Osteocyte (in vitro differentiated cells): ENCODE measurements at places on chromosomes 16 and 17.

- DNase-seq: peak; percentile 67
Measured at GRCh38 chr17:15900871-15901270, 44.1 kb upstream of the ADORA2B start.

DNA sequence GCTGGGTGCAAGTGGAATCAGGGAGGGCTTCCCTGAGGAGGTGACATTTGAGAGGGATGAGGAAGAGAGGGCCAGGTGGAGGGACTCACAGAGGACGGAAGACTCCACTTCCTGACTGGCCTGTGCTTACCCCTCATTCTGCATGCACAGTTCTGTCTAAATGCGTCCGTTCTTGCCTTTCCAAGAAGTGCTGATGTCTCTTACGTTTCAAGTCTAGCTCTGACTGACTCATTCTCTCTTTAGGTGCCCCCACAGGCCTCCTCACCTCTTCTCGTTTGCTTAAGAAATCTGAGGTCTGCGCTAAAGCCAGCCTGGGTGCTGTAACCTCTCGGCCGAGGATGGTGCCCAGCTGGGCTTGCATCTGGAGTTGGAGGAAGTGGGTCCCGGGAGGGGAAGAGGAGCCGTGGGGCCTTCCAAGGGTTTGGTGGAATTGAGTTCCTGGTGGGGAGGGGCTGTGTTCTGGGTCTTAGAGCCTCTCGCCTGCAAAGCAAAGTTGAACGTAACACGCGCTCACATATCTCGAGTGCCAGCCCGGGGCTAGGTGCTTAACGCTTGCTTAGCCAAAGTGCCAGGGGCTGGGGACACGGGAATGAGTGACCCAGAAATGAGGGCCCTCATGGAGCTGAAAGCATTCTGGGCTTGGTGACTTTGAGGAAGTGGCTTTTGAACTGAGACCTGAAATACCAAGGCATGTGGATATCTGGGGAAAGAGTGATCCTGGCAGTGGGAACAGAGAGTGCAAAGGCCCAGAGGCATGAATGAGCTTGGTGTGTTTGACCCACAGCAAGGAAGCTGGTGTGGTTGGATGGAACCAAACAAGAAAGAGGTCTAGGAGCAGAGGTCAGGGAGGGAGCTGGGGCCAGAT, 4.8 kb downstream of the IL4R start:
- DNase-seq: no peak

- peak; percentile 91 for DNase-seq
Measured at GRCh38 chr17:45132320-45132571, at the start of gene PLCD3. Gene PLCD3, minus strand, starts transcription at chr17:45132515. Its CDS starts 105 bp downstream, at chr17:45132410.

- DNase-seq: peak; percentile 89
Measured at GRCh38 chr17:66191593-66192377, at the start of gene CEP112. Gene CEP112, minus strand, starts transcription at chr17:66192133.

DNA sequence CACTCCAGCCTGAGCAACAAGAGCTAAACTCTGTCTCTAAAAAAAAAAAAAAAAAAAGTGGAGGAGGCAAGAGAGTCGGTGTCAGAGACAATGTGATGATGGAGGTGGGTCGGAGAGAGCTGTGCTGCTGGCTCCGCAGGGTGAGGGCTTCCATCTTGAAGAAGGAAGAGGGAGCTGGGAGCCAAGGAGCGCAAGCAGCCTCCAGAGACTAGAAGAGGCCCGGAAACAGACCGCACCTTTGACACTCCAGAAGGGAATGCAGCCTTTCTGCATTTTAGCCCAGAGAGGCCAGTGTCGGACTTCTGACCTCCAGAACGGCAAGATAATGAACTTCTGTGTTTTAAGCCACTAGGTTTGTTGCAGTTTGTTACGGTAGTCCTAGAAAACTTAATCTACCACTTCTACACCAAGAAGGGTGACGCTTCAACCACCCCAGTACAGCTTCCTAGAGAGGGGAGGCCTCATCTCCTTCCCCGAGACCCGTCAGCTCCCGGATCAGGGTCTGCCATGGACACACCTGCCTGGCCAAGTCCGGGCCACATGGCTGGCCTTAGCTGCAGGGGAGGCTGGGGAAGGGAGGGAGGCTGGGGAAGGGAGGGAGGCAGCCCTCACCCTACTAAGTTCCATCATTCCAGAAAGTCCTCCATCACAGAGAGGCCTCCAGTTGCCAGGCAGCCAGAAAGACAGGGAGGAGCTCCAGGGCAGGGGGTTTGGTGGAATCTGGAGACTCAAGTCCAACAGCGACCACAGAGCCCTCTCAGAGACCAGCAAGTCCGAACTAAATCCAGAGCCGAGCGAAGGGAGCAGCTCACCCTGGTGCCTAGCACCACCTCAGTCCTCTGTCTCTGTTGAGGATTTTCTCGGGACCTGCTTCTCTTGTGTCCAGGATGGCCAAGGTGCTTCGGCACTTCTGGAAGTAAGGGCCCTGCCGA, 13.2 kb upstream of the RBFOX3 start:
- DNase-seq: peak; percentile 65

GRCh38 chr16:16982614-16983013, 488.1 kb downstream of the XYLT1 start:
- DNase-seq: no peak

GRCh38 chr17:6098823-6099180, 28.6 kb downstream of the WSCD1 start:
- no peak for DNase-seq

DNA sequence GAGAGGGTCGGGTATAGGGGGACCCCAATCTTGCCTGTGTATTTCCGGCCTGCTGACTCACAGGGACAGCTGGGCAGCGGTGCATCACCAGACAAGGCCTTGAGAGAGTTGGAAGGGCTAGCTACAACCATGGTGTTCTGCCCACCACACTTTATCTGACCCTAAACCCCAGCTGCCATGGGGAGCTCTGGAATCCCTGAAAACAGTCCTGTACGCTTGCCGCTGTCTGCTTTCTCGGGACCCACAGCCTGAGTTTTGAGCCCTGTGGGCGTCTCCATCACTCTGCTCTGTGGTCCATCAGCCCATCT, 100.4 kb upstream of the GSE1 start:
- no peak for DNase-seq

DNA sequence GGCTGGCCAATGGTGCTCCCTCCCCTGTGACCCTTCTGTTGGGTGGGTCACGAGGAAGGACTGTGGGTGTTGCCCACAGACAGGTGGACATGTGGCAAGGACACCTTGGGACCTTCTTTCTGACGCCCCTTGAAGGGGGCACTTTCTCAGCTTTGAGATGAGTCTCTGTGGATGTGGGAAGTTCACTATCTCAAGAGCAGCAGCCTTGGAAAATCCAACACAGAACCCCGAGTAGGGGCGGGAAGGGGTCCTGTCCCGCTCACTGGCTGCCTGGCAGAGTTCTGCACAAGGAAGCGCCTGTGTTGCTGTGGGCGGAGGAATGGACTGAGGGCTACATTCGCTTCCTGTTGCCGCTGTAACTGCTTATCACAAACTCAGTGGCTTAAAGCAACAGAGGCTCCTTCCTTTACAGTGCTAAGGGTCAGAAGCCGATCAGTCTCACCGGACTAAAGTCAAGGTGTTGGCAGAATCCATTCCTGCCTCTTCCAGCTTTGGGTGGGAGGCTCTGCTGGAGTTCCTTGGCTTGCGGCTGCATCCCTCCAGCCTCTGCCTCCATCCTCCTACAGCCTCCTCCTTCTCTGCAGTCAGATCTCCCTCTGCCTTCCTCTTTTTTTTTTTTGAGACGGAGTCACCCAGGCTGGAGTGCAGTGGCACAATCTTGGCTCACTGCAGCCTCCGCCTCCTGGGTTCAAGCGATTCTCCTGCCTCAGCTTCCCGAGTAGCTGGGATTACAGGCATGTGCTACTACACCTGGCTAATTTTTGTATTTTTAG, 305.2 kb downstream of the SEC14L1 start:
- DNase-seq: no peak

DNA sequence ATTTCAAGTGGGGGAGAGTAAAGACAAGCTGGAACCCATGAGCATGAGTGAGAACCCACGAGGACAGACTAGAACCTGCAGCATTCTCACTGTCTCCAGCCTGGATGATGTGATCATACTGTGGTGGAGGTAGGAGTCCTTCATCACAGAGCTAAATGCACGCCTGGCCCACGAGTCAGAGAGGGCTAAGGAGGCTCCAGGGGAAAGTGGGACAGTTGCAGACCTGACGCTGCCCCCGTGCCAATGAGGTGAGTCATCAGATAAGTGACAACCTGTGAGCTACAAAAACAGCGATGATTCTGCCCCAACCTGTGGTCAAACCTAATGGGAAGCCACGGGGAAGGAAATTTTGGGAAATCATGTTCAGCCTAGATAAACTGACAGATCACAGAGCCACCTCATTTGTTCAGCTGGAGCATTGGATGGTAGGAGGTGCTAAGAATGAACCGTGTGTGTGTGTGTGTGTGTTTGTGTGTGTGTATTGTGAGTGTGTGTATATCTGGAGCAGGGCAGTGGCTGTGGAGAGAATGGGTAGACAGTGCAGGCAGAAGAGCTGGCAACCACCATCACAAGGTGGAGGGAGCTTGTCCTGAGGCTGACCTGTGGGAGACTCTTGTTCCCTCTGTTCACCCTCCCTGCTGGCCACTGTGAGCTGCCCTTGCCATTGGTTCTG, 131.8 kb downstream of the UTP18 start:
- no peak for DNase-seq

DNA sequence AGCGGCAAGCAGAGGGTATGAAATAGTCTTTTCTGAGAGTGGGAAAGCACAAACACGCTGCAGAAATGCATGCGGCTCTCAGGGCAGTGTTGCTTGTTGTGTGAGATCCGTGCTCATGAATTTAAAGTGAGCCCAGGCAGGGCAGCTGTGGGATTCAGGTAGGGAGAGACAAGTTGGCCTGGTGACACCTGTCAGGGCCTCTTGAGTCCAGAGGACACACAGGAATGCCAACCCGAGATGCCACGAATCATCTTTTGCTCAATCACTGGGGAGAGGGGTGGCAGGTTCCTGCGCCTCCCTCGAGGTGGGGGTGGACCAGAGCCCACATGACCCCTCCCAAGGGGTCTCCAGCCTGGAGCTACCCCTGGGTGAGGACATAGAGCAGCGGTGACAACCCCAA, 211.9 kb downstream of the GSG1L start:
- no peak for DNase-seq

GRCh38 chr16:1963806-1964505, 670 bp downstream of the RPS2 start:
- DNase-seq: no peak

- DNase-seq: no peak
Measured at GRCh38 chr16:23682181-23682580, 3.5 kb downstream of the PLK1 start.

- DNase-seq: no peak
Measured at GRCh38 chr17:1890758-1891450, 61.1 kb downstream of the RPA1 start.

GRCh38 chr17:82143333-82143732, 45.3 kb upstream of the FASN start:
- DNase-seq: no peak

- no peak for DNase-seq
Measured at GRCh38 chr16:10266809-10267208, 84.6 kb upstream of the GRIN2A start.

GRCh38 chr17:2721603-2722002, 10.0 kb upstream of the CLUH start:
- DNase-seq: no peak

GRCh38 chr16:14357328-14357727, 272.7 kb downstream of the PARN start:
- no peak for DNase-seq

- DNase-seq: no peak
Measured at GRCh38 chr16:85800321-85800669, 800 bp downstream of the COX4I1 start.

DNA sequence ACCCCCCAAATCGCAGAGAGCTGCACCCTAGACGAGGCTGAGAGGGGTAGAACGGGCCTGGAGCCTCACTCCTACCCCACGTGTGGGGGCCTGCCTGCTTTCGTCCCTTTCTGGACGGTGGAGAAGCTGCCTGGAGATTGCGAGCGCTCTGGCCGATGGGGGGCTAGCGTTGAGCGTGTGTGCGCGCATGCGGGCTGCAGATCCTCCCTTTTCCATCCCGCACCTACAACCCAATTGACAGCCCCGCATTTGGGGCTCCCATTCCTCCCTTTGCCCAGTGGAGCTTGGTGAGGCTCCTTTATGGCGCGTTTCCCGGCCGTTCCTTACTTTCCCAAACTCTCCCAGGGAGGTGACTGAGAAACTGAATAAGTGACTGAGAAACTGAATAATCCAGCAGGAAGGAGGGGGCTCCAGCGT, 907 bp upstream of the ESRP2 start:
- no peak for DNase-seq

- no peak for DNase-seq
Measured at GRCh38 chr16:56362706-56363105, 62.6 kb downstream of the AMFR start.

- DNase-seq: no peak
Measured at GRCh38 chr17:66985338-66986237, 21.1 kb downstream of the CACNG4 start.

- DNase-seq: no peak
Measured at GRCh38 chr17:27608328-27609230, 22.4 kb upstream of the LGALS9 start.

DNA sequence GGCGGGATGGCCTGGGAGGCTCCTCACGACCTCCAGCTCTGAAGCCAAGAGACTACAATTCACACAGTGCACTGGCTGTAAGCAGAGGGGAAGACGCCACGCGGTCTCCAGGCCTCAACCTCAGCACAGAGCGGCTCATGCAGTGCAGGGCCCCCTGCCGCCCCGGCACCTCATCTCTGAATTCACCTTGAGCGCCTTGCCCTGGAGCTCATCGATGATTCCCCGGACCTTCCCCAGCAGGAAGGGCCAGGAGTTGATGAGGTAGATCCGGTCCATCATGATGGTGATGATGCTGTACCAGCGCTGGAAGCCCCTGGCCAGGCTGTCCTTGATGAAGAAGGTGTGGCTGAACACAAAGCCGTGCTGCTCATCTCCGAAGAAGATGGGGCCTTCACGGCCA, 13.2 kb downstream of the FLCN start:
- DNase-seq: no peak

DNA sequence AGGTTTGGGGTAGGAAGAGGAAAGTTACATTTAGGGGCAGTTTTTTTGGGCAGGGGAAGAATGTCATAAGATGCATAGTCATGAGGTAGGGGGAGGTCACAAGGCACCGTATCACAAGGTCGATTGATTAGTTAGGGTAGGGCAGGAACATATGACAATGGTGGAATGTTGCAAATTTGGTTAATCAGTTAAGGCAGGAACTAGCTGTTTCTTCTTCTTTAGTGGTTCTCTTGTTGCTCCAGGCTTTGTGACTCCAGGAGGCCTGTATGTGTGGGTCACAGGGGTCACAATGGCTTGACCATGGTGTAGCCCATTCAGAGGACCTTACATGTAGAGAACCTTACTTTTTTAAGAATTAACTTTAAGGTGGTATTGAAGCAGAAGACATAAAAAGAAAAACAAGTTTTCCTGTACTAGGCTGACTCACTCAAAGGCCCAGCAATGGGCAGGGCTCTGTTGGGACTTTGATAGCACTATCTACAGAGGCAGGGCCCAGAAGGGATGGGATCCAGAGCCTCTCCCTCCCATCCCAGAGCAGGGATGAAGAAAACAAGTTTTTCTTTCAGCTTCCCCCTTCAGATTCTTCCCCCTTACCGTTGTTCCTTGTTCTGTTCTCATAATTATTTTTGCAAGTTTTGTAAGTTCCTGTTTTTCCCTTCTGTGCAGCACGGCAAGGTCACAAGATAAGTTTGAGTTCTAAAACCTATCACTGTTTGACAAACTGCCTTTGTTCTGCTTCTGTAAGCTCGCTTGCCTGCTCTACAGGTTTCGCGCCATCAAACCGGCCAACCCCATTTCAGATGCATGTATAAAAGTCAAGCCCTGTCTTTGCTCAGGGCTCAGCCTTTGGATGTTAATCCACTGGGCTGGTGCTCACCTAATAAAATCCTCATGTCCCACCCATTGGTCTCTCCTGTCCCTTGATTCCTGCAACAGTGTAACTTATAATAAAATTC, 45.8 kb upstream of the ATF7IP2 start:
- DNase-seq: no peak

- no peak for DNase-seq
Measured at GRCh38 chr17:6981426-6981825, 14.4 kb upstream of the ALOX12 start.
